ENCODE measurements at places on chromosomes 4 and X.

- no peak for DNase-seq
These were observed 22.9 kb upstream of the SGMS2 start for GRCh38 chr4:107801766-107802211.

DNA sequence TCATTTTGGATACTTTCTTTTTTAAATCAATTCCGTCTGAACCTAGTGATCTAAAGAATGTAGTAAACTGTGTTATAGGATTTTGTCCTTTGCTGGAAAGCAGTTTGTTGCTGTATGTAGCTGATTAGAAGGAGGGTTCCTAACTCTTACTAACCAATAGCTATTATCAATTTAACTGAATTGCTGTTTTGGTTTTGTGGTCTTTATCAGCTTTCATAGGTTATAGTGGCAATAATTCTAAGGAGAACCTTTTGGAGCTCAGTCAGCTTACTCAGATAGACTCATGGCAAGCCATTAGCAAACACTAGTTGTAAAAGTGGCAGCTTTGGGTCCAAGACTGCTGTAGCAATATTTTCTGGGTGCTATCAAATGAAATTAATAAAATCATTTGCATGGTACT lies 29.6 kb downstream of the SH3BGRL start:
- DNase-seq = no peak

DNA sequence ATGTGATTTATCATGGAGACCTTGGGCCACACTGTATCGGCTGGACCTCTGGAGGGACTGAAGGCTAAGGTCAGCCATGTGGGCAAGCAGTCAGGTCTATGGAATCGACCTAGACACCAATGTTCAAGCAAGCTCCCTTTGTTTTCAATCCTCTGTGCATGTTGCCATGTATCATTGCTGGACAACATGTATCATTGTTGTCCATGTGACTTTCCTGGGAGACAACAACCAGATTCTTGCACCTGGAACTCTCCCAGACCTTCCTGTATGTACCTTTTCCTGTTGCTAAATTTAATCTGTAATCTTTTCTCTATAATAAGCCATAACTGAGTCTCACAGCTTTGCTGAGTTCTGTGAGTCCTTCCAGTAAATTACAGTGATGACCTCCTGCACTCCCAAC lies 329.4 kb upstream of the BOD1L1 start:
- no peak for DNase-seq

DNA sequence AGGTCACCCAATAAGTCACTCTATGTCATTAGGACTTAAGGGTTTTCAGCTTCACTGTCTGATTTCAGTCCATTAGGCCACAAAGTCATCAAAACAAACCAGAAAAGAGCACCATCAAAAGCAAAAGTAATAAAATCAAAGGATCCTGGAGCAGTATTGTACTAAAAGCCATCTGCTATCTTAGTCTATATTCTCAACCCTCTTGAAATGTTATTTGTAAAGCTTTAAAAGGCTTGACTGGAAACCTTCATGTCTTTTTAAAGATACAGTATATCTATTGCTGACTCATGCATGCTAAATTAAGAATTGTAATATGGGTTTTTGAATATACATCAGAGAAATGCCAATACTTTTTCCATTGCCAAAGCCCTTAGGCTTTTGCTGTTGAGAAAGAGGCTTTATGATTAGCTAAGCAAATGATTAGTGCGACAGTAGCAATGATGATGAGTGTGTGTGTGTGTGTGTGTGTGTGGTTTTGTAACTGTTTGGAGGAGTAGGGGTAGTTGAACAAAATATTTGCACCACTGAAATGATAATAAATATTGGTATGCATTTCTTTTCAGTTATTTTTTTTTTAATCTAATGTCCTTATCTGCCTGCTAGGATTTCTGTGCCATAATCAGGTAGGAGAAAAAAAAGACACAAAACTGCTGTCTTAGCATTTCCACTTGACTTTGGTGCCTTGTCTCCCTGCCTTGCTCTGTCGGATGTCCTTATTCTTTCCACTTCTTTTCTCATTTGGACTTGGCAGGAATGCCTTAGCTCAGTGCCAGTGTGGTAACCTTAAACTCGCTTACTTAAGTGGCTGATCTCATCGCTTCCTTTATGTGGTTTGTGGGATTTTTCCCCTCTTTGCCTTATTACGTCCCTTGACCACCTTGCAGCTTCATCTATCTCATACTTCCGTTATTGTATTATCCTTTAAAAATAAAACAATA lies 119.7 kb downstream of the PCDH7 start:
- DNase-seq = no peak

GRCh38 chr4:186104114-186104889 lies at the start of gene FAM149A:
TSS of gene FAM149A (plus strand) at chr4:186104704.
- no peak for DNase-seq

Measured in AG04449 (cell line).